Naive thymus-derived CD4-positive, alpha-beta T cell (primary cell): ENCODE measurements at places on chromosomes 2 and 18. TPM values are rescaled to one million over a fixed set of nuclear protein-coding genes. Genes with fewer than 3 reads are reported as not detected.

DNA sequence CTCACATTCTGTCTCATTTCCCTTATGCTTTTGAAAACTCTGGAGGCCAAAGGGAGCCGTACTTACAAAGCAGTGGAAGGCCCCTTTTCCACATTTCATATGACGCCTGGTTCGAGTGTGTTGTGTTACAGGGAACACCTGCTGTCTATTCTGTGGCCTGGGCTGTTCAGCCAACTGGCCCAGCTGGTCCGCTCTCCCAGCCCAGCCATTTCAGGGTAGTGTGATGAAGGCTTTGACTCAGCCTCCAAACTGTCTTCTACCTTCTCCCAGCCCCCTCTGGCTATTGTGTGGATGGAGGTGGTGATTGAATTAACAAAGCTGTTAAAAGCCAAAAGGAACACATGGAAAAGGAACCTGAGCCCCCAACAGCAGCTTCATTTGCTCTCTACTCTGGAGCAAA is 233.8 kb downstream of the ICOS start:
- no peaks in the 10 kb centered on the region for H3K4me1 ChIP-seq
- no peak overlapping the region for H3K4me3 ChIP-seq
- no peak for DNase-seq
- no peak overlapping the region for H3K27ac ChIP-seq
- no peaks in the 10 kb centered on the region for H3K36me3 ChIP-seq
- no peaks in the 10 kb centered on the region for H3K27me3 ChIP-seq

- DNase-seq, result no peak
- no peaks in the 10 kb centered on the region for H3K36me3 ChIP-seq
- H3K4me1 ChIP-seq, result no peaks in the 10 kb centered on the region
- no peak overlapping the region for H3K4me3 ChIP-seq
These were observed 34.8 kb upstream of the RND3 start for GRCh38 chr2:150522269-150522668.

UNC80 gene
- total RNA-seq, result not detected

- peak overlapping the region; percentile 64 for H3K4me3 ChIP-seq
- DNase-seq, result peak; percentile 29
- no peaks in the 10 kb centered on the region for H3K27me3 ChIP-seq
- H3K36me3 ChIP-seq, result peaks cover 9% of the 10 kb centered on the region
- peak overlapping the region; percentile 66 for H3K27ac ChIP-seq
- peaks cover 9% of the 10 kb centered on the region for H3K4me1 ChIP-seq
These were observed 59.3 kb downstream of the EMILIN2 start for GRCh38 chr18:2905854-2906703.

RGPD3 gene
- 0.38 TPM for total RNA-seq

GORASP2 gene
- total RNA-seq, result 72.1 TPM

MPP4 gene
- not detected for total RNA-seq

- peak overlapping the region; percentile 100 for H3K27ac ChIP-seq
- H3K4me3 ChIP-seq, result no peak overlapping the region
- H3K27me3 ChIP-seq, result no peaks in the 10 kb centered on the region
- no peak for DNase-seq
- H3K4me1 ChIP-seq, result peaks cover 23% of the 10 kb centered on the region
- H3K36me3 ChIP-seq, result peaks cover 3% of the 10 kb centered on the region
These were observed 2.1 kb upstream of the MAP3K2 start for GRCh38 chr2:127389778-127390435.

GALR1 gene
- not detected for total RNA-seq

GRCh38 chr2:72937356-72937669 is 20.0 kb downstream of the EMX1 start:
- no peak for DNase-seq
- H3K27ac ChIP-seq, result no peak overlapping the region
- no peaks in the 10 kb centered on the region for H3K27me3 ChIP-seq
- H3K4me3 ChIP-seq, result no peak overlapping the region
- no peaks in the 10 kb centered on the region for H3K36me3 ChIP-seq

DNA sequence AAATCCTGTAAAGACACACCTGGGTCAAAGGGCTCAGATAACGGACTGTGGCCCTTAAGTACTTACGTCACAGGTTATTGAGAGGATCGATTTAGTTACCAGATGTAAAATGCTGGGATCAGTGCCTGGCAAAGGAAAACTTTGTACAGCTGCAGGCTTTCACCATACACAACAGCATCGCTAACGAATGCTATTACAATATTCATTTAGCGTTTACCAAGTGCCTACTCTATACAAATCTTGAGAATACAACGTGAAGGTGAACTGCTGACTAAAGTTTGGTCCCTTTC is 619 bp upstream of the MSH6 start:
- DNase-seq, result no peak
- H3K36me3 ChIP-seq, result no peaks in the 10 kb centered on the region
- peak overlapping the region; percentile 94 for H3K27ac ChIP-seq
- H3K4me3 ChIP-seq, result peak overlapping the region; percentile 97

AGXT gene
- not detected for total RNA-seq

ITGA6 gene
- 135 TPM for total RNA-seq

GNLY gene
- 108 and 112 TPM in 2 replicates for total RNA-seq

- DNase-seq, result no peak
- H3K27ac ChIP-seq, result no peak overlapping the region
- no peak overlapping the region for H3K4me3 ChIP-seq
- no peaks in the 10 kb centered on the region for H3K36me3 ChIP-seq
- no peaks in the 10 kb centered on the region for H3K27me3 ChIP-seq
These were observed 6.2 kb downstream of the ST8SIA5 start for GRCh38 chr18:46750626-46751025.

- no peaks in the 10 kb centered on the region for H3K4me1 ChIP-seq
- no peak for DNase-seq
- no peaks in the 10 kb centered on the region for H3K36me3 ChIP-seq
- no peak overlapping the region for H3K27ac ChIP-seq
These were observed 728 bp upstream of the C18orf63 start for GRCh38 chr18:74314759-74315463.

DUSP2 gene
- total RNA-seq, result 24.2 TPM

DNA sequence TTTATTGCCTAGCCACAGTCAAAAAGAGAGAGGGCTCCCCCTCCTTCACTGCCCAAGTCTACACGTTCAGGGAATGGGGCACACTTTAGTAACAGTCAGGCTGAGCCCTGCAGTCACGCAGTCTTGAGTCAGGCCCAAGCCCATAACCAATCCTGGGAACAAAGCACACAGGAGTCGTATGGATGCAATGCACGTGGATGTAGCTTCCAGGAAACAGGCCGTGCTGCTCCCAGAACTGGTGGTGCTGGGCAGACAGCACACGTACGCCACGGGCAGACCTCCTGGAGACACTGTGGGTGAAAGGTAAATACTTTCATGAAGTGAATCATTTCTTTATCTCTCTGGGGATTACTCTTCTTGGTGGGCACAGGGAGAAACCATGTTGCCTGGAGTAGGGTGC is 30.0 kb upstream of the MBP start:
- no peaks in the 10 kb centered on the region for H3K27me3 ChIP-seq
- no peaks in the 10 kb centered on the region for H3K4me1 ChIP-seq
- H3K27ac ChIP-seq, result no peak overlapping the region
- H3K4me3 ChIP-seq, result no peak overlapping the region

GRCh38 chr2:33785201-33786106 is 186.4 kb upstream of the FAM98A start:
- H3K36me3 ChIP-seq, result no peaks in the 10 kb centered on the region
- no peak overlapping the region for H3K27ac ChIP-seq
- no peak for DNase-seq
- no peaks in the 10 kb centered on the region for H3K4me1 ChIP-seq
- H3K27me3 ChIP-seq, result no peaks in the 10 kb centered on the region

- peak; percentile 25 for DNase-seq
- H3K4me1 ChIP-seq, result no peaks in the 10 kb centered on the region
- H3K27ac ChIP-seq, result peak within 1 kb of the TSS; percentile 55
- H3K27me3 ChIP-seq, result no peaks in the 10 kb centered on the region
These were observed at the start of gene KRTCAP3 for GRCh38 chr2:27441958-27442919. Gene KRTCAP3 (plus strand): TSS chr2:27442381. CDS start chr2:27442413, 32 bp downstream.

MBD5 gene
- 76.8 TPM for total RNA-seq

UGT1A3 gene
- total RNA-seq, result not detected

- no peaks in the 10 kb centered on the region for H3K36me3 ChIP-seq
- no peak for DNase-seq
- no peak overlapping the region for H3K4me3 ChIP-seq
These were observed 25.4 kb upstream of the HS6ST1 start for GRCh38 chr2:128344101-128344500.

FZD7 gene
- 0.54 TPM for total RNA-seq

DNA sequence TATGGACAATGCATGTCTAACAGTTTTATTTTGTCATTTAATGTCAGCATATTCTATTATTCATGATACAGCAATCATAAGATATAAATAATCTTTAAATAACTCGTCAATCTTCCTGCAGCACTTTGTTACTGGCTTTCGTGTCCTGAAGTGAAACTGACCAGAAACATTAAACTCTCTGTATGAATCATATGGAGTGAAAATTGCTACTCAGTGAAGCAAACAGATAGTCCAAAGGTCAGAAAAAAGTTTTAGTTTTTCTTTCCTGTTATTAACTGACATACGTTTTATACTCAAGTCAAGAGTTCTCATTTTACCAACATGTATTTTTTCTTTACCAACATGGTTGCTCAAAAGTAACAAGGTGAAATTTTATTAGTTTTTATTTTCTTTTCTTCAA is 106.8 kb upstream of the GALNT5 start:
- no peak for DNase-seq
- H3K36me3 ChIP-seq, result no peaks in the 10 kb centered on the region
- no peak overlapping the region for H3K27ac ChIP-seq
- no peaks in the 10 kb centered on the region for H3K4me1 ChIP-seq
- H3K4me3 ChIP-seq, result no peak overlapping the region

COL5A2 gene
- 1.8 TPM for total RNA-seq

GRCh38 chr18:57223144-57223870 is 76.4 kb downstream of the BOD1L2 start:
- H3K27ac ChIP-seq, result no peak overlapping the region
- DNase-seq, result no peak
- H3K4me3 ChIP-seq, result no peak overlapping the region

GRCh38 chr2:23323917-23324680 is 60.9 kb upstream of the KLHL29 start:
- no peak overlapping the region for H3K4me3 ChIP-seq
- H3K27ac ChIP-seq, result no peak overlapping the region
- DNase-seq, result no peak

- no peaks in the 10 kb centered on the region for H3K27me3 ChIP-seq
- no peak overlapping the region for H3K4me3 ChIP-seq
- peaks cover 35% of the 10 kb centered on the region for H3K4me1 ChIP-seq
- DNase-seq, result no peak
These were observed 94.3 kb downstream of the TRABD2A start for GRCh38 chr2:84786601-84787000.

GRCh38 chr2:231527091-231527395 is 3.2 kb downstream of the NMUR1 start:
- no peak overlapping the region for H3K27ac ChIP-seq
- H3K36me3 ChIP-seq, result no peaks in the 10 kb centered on the region
- no peak overlapping the region for H3K4me3 ChIP-seq
- DNase-seq, result no peak
- peaks cover 41% of the 10 kb centered on the region for H3K4me1 ChIP-seq
- no peaks in the 10 kb centered on the region for H3K27me3 ChIP-seq

DES gene
- total RNA-seq, result not detected

CIDEA gene
- not detected in 2 replicates for total RNA-seq

GRCh38 chr2:209763106-209763505 is 8.5 kb upstream of the UNC80 start:
- no peak overlapping the region for H3K27ac ChIP-seq
- no peaks in the 10 kb centered on the region for H3K27me3 ChIP-seq
- no peaks in the 10 kb centered on the region for H3K4me1 ChIP-seq
- H3K36me3 ChIP-seq, result no peaks in the 10 kb centered on the region
- DNase-seq, result no peak

- no peaks in the 10 kb centered on the region for H3K4me1 ChIP-seq
- H3K36me3 ChIP-seq, result no peaks in the 10 kb centered on the region
- no peak for DNase-seq
- H3K27ac ChIP-seq, result no peak overlapping the region
- no peaks in the 10 kb centered on the region for H3K27me3 ChIP-seq
These were observed 428.1 kb downstream of the MEIS1 start for GRCh38 chr2:66862885-66863650.

DNA sequence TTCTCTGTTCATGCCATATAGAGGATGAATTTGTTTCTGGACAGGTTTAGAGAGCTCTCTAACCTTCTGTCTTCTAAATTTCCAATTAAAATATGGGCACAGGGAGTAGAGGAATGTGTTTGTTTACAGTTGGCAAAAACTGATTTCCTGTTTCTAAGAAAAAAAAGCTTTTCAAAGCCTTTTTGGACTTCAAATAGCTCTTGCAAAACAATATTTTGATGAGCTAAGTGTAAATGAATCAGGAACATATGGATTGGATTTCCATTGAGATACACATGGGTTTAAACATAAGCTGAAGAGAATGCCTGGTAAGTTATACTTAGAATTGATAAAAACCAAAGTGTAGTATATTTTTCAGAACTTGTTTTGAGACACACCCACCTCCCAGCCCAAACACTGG is 677.5 kb downstream of the NYAP2 start:
- no peak for DNase-seq
- H3K27me3 ChIP-seq, result no peaks in the 10 kb centered on the region
- no peak overlapping the region for H3K4me3 ChIP-seq

DNA sequence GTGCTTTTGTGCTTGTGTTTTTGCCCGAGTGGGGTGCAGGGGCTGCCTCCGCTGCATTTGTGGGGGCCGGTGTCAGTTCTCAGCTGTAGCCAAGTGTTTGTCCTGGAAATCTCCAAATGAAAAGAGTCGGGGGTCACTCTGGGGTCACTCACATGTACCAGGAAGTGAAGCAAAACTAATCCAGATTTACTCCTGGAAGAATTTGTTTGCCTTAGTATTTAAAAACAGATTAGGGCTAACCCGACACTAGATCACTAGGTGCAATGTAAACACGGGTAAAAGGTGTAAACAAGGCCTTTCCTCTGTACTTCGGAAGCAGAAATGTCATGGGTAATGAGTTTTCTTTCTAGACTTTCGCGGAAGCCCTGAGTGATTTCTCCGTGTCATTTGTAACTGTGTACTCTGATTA is 50.3 kb downstream of the GBX2 start:
- H3K36me3 ChIP-seq, result no peaks in the 10 kb centered on the region
- H3K4me3 ChIP-seq, result no peak overlapping the region
- H3K27me3 ChIP-seq, result no peaks in the 10 kb centered on the region
- H3K4me1 ChIP-seq, result no peaks in the 10 kb centered on the region
- no peak for DNase-seq
- H3K27ac ChIP-seq, result no peak overlapping the region

- no peaks in the 10 kb centered on the region for H3K4me1 ChIP-seq
- no peak for DNase-seq
- H3K27me3 ChIP-seq, result no peaks in the 10 kb centered on the region
- H3K36me3 ChIP-seq, result no peaks in the 10 kb centered on the region
These were observed 852.0 kb downstream of the BCL11A start for GRCh38 chr2:59701271-59701994.

GRCh38 chr2:158482594-158482993 is 25.8 kb downstream of the PKP4 start:
- peaks cover 3% of the 10 kb centered on the region for H3K4me1 ChIP-seq
- no peak for DNase-seq
- H3K27me3 ChIP-seq, result no peaks in the 10 kb centered on the region
- no peaks in the 10 kb centered on the region for H3K36me3 ChIP-seq
- no peak overlapping the region for H3K27ac ChIP-seq
- no peak overlapping the region for H3K4me3 ChIP-seq

CAPN14 gene
- total RNA-seq, result 0.88 TPM

- H3K4me1 ChIP-seq, result no peaks in the 10 kb centered on the region
- no peak overlapping the region for H3K4me3 ChIP-seq
- no peak overlapping the region for H3K27ac ChIP-seq
These were observed 116.3 kb upstream of the CDCA7 start for GRCh38 chr2:173238385-173238784.
